Ammon's horn (tissue), 1 donor: ENCODE measurements at places on chromosomes 16 and 17.

- no peak for DNase-seq
Measured at GRCh38 chr16:28534542-28535373, 4.0 kb downstream of the NUPR1 start.

- DNase-seq = no peak
Measured at GRCh38 chr17:81561494-81561885, 9.3 kb upstream of the FAAP100 start.

DNA sequence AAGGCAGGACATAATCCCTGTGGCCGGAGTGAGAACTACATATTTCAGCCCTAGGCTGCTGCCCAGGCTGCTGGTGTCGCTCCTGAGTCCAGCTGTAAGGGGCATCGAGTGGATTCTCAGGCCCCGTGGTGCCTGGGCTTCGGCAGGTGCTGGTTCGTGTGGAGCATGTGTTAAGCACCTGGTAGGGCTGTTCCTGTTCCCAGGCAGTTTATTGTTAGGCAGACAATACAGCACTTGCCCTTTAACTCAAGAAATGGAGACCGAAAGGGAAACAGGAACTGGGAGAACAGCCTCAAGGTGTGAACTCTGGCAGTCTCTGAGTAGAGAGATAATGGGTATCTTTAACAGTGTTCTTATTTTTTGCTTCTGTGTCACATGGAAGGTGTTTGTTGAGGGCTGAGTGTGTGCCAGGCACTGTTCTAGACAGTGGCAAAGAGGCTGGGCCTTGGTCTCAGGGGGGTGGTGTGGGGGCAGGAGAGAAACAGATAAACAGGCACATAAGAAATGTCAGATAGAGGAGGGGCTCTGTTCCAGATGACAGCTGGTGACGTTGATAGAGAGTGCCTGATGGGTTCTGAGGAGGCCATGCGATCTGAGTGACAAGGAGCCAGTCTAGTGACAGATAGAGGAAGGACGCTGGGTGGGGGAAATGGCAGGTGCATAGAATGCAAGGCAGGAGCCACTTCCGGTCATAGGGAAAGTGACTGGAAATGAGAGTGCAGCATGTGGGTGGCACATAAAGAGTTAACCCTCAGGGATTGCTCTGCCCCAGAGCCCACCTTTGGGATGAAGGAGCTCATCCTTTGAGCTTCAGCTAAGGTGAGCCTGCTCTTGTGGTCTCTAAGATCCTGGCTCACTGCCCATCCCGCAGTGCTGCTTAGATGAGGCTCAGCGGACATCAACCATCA is 33.8 kb downstream of the EPN2 start:
- no peak for DNase-seq

GRCh38 chr17:36149296-36149820 is 27.1 kb downstream of the TBC1D3B start:
- DNase-seq = peak; percentile 27

- DNase-seq = no peak
Measured at GRCh38 chr16:16004314-16004749, 54.9 kb downstream of the ABCC1 start.

DNA sequence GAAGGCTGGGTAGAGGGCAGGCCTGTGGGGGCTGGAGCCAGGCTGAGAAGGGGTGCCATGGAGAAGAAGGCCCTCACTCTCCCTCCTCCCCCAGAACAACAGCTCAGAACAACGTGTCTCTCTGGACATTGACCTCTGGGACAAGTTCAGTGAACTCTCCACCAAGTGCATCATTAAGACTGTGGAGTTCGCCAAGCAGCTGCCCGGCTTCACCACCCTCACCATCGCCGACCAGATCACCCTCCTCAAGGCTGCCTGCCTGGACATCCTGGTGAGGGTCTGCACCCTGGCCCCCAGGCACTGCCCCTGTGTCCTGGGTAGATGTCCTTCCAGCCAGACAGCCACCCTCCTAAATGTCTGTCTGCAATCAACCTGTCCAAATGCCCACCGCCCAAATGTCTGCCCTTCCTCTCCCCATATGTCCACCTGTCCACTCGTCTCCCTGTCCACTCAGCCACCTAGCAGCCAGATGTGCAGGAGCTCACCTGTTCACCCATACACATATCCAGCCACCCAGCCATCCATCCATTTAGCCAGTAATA is 12.2 kb downstream of the GJD3 start:
- no peak for DNase-seq

DNA sequence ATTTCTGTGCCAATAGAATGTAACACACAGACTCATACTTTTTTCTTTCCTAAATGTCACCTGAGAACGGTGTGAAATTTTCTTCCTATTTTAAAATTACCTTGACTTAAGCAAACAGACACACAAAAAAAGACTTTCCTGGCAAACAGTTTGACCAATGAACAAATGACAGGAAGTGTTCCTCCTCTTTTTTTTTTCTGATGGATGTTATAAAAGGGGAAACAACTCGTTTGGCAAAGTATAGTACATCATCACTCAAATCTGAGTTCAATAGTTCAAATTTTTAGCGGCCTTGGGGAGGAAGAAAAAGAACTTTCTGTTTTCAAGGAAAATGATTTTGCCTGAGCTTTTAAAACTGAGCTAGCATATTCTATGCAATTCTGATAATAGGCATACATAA is 19.8 kb downstream of the HS3ST3A1 start:
- no peak for DNase-seq

DNA sequence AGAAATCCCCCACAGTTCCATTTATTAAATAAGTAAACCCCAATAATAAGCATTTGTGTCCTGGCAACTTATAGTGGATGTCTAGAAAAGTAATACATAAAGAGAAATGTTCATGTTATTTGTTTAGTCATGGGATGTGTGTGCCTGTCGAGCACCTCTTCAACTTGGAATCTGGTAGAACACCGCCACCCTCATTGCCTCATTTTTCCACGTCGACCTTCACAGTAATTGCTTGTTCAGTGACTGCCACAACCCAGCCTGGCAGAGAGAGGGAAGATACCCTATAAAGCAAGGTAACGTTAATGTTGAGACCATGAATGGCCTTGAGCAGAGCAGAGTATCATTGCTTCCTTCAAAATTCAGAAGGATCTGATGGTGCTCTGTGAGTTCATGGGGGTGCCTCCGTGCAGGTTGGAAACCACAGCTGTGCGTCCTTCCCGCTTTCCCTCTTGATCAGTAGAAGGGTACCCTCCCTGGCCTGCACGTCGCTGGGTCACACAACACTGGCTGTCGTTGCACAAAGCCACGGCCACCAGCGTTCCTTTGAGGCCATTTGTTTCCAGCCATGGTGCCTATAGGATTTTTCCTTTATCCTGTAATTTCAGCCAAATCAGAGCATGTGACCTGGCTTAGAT is 3.7 kb upstream of the DNASE1 start:
- DNase-seq = no peak
